Activated naive CD8-positive, alpha-beta T cell treated with anti-CD3 and anti-CD28 coated beads for 36 hours (primary cell): ENCODE measurements at places on chromosomes 4 and X.

DNA sequence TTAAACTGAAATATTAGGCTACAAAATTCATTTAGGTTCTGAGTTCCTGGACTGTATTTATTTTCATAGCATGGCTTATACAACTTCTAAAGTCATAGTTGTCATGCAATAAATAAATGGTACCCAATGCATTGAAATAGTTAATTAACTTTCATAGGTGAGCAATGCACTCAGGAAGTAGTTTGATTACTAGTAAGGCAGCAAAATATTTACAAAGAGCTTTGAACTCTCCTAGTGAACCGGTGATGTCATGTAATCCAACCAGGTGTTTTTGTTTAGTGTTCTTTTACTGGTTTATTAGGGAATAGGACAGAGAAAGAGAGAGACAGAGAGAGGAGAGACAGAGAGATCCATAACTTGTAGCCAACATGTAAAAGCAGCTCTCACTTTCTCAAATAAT is 228.6 kb upstream of the CTSO start:
- H3K27ac ChIP-seq, result no peak overlapping the region
- no peak for DNase-seq
- no peaks in the 10 kb centered on the region for H3K36me3 ChIP-seq
- no peaks in the 10 kb centered on the region for H3K4me1 ChIP-seq
- H3K27me3 ChIP-seq, result no peaks in the 10 kb centered on the region
- H3K4me3 ChIP-seq, result no peak overlapping the region

- no peaks in the 10 kb centered on the region for H3K36me3 ChIP-seq
- no peak overlapping the region for H3K27ac ChIP-seq
- peaks cover 39% of the 10 kb centered on the region for H3K27me3 ChIP-seq
- no peak overlapping the region for H3K4me3 ChIP-seq
These were observed 101.6 kb downstream of the FBXO8 start for GRCh38 chr4:174181827-174182226.

- H3K4me3 ChIP-seq, result no peak within 1 kb of the TSS
- H3K4me1 ChIP-seq, result no peaks in the 10 kb centered on the region
- H3K36me3 ChIP-seq, result no peaks in the 10 kb centered on the region
- no peak for DNase-seq
- peaks cover 15% of the 10 kb centered on the region for H3K27me3 ChIP-seq
These were observed at the start of gene PABPC5 for GRCh38 chrX:91434351-91435168. TSS of gene PABPC5 (plus strand) at chrX:91434839. CDS start at chrX:91435578, 739 bp downstream.

DNA sequence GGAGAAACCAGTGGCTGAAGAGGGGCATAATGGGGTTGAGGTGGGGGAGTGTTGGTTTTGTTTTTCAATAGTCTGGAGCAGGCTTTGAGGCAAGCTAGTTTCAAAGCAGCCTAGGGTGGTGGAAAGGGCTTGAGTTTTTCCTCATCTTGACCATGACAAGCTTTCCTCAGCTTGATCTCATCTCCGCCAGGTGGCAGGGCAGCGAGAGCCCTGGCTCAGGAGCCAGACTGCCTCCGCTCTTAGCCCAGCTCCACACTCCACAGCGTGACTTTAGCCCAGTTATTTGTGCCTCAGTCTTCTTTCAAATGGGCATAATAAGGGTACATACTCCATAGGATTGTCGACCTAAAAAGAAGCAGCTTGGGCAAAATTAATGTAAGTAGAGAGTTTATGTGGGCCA is 29.9 kb upstream of the SOWAHD start:
- no peaks in the 10 kb centered on the region for H3K27me3 ChIP-seq
- no peak overlapping the region for H3K4me3 ChIP-seq
- peaks cover 5% of the 10 kb centered on the region for H3K4me1 ChIP-seq
- no peaks in the 10 kb centered on the region for H3K36me3 ChIP-seq
- H3K27ac ChIP-seq, result no peak overlapping the region

GRCh38 chr4:142350871-142351270 is 495.2 kb downstream of the INPP4B start:
- peak overlapping the region; percentile 85 for H3K27ac ChIP-seq
- no peak for DNase-seq
- no peak overlapping the region for H3K4me3 ChIP-seq
- no peaks in the 10 kb centered on the region for H3K27me3 ChIP-seq
- peaks cover 93% of the 10 kb centered on the region for H3K4me1 ChIP-seq
- peaks cover 35% of the 10 kb centered on the region for H3K36me3 ChIP-seq

DNA sequence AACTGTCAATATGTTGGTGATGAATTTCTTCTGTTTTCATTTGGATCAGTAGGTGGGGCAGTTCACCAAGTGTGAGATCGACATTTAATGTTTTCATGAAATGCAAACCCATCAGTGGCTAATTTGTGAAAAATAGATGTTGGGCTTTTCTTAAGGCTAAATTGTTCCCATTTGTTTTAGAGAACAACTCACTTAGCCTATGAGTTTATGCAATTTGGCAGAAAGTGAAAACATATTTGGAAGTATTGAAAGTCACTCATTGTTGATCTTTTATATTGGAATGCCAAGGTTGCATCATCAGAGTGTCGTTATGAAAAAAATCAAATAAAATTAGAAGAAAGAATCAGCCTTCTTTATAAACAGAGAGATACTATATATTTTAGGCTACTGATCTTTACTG is 132.4 kb downstream of the RPA4 start:
- H3K27me3 ChIP-seq, result no peaks in the 10 kb centered on the region
- no peak for DNase-seq
- H3K4me1 ChIP-seq, result no peaks in the 10 kb centered on the region
- no peak overlapping the region for H3K4me3 ChIP-seq
- no peaks in the 10 kb centered on the region for H3K36me3 ChIP-seq
- H3K27ac ChIP-seq, result no peak overlapping the region

GRCh38 chr4:119139311-119139710 is 3.7 kb downstream of the MYOZ2 start:
- H3K36me3 ChIP-seq, result no peaks in the 10 kb centered on the region
- H3K4me1 ChIP-seq, result peaks cover 25% of the 10 kb centered on the region
- peak overlapping the region; percentile 70 for H3K27ac ChIP-seq
- no peaks in the 10 kb centered on the region for H3K27me3 ChIP-seq
- no peak for DNase-seq
- no peak overlapping the region for H3K4me3 ChIP-seq

DNA sequence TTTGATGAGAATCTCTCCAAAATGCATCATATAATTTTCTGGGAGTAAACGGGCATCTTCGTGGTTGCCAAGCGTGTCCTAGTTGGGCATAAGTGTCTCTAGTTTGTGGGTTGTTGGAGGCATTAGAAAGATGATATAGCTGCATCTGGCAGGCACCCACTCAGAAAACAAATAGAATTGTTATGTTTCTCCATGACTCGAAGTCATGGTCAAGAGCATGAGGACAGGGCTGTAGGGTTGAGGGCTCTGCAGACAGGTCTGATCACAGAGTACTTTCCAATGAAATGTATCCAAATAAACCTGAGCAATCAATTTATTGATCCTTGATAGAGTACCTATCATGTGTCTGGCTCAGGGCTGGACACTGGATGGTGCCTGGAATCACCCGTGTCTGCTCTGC is 82.7 kb downstream of the SORCS2 start:
- no peaks in the 10 kb centered on the region for H3K36me3 ChIP-seq
- H3K4me1 ChIP-seq, result no peaks in the 10 kb centered on the region
- peaks cover 3% of the 10 kb centered on the region for H3K27me3 ChIP-seq
- H3K27ac ChIP-seq, result no peak overlapping the region
- H3K4me3 ChIP-seq, result no peak overlapping the region

DNA sequence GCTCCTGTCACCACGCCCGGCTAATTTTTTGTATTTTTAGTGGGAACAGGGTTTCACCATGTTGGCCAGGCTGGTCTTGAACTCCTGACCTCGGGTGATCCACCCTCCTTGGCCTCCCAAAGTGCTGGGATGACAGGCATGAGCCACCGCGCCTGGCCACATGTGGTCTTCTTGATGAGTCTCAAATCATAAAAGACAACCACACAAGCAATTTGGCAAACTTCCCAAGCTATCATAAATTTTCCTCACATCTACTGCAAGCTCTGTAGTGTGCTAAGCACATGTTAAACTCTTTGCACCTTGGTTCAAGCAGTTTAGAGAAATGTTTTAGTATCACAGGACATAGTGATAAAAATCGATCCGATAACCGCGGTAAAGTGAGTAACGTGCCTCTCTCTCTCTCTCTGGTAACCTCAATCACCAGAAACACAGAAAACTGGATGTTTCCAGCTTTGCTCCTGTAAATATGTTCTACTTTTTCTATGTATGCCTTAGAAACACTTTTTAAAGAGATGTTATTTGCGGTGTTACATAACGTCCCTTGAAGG is 256.8 kb downstream of the DHRSX start:
- H3K27me3 ChIP-seq, result no peaks in the 10 kb centered on the region
- no peak overlapping the region for H3K4me3 ChIP-seq
- H3K27ac ChIP-seq, result no peak overlapping the region

- H3K27me3 ChIP-seq, result peaks cover 3% of the 10 kb centered on the region
- no peak overlapping the region for H3K4me3 ChIP-seq
- no peak overlapping the region for H3K27ac ChIP-seq
- H3K36me3 ChIP-seq, result no peaks in the 10 kb centered on the region
- no peaks in the 10 kb centered on the region for H3K4me1 ChIP-seq
- no peak for DNase-seq
These were observed 20.7 kb downstream of the ARHGAP24 start for GRCh38 chr4:85495621-85496020.

- H3K27me3 ChIP-seq, result no peaks in the 10 kb centered on the region
- no peak for DNase-seq
- no peak overlapping the region for H3K4me3 ChIP-seq
- no peak overlapping the region for H3K27ac ChIP-seq
- H3K36me3 ChIP-seq, result peaks cover 8% of the 10 kb centered on the region
These were observed 49.0 kb downstream of the CD99L2 start for GRCh38 chrX:150849486-150849885.

- H3K36me3 ChIP-seq, result peaks cover 84% of the 10 kb centered on the region
- H3K27me3 ChIP-seq, result peaks cover 3% of the 10 kb centered on the region
- H3K4me3 ChIP-seq, result peak overlapping the region; percentile 93
- H3K4me1 ChIP-seq, result peaks cover 67% of the 10 kb centered on the region
These were observed 7.9 kb downstream of the RHOH start for GRCh38 chr4:40204507-40205258.

GRCh38 chrX:40268188-40268520 is 170.4 kb upstream of the BCOR start:
- no peak overlapping the region for H3K4me3 ChIP-seq
- DNase-seq, result no peak
- H3K4me1 ChIP-seq, result peaks cover 2% of the 10 kb centered on the region
- H3K27ac ChIP-seq, result no peak overlapping the region
- H3K27me3 ChIP-seq, result no peaks in the 10 kb centered on the region

DNA sequence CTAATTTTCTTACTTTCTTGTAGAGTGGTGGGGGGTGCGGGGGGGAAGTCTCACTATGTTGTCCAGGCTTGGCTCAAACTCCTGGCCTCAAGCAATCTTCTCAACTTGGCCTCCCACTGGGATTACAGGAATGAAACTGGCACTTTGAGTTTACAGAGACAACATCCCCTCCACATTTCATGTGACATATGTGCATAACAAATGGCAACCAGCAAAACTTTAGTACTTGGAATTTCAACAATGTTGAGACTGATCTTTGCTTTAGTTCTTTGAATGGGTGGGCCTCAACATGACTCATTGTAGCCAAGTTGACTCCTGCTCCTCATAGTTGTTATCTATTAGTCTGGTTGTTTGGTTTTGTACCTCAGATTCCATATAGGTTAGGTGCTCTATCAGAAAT is 11.4 kb upstream of the FMR1 start:
- H3K4me3 ChIP-seq, result no peak overlapping the region
- no peak overlapping the region for H3K27ac ChIP-seq
- peaks cover 3% of the 10 kb centered on the region for H3K4me1 ChIP-seq

GRCh38 chrX:80335062-80335830 is 85.0 kb upstream of the TENT5D start:
- H3K36me3 ChIP-seq, result no peaks in the 10 kb centered on the region
- no peak overlapping the region for H3K27ac ChIP-seq
- DNase-seq, result peak; percentile 8
- no peak overlapping the region for H3K4me3 ChIP-seq

DNA sequence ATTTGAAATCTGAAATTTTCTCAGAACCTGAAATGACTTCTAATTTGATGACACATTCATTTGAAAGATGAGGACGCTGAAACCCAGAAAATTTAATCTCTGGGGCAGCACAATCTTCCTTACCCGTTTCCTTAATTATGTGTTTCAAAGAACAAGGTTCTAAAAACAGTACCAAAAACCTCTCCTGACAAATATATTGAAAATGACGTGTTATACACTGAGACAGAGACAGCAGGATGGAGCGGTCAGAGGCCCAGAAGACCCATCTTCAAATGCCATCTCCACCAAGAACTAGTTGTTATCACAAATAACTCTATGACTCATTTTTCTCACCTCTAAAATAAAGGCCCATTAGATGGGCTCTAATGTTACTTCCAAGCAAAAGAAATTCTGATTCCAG is 177.3 kb downstream of the NSUN7 start:
- H3K4me3 ChIP-seq, result no peak overlapping the region
- peaks cover 27% of the 10 kb centered on the region for H3K27me3 ChIP-seq
- peaks cover 5% of the 10 kb centered on the region for H3K36me3 ChIP-seq
- no peak for DNase-seq
- peaks cover 9% of the 10 kb centered on the region for H3K4me1 ChIP-seq

- H3K4me3 ChIP-seq, result peak overlapping the region; percentile 34
- peaks cover 29% of the 10 kb centered on the region for H3K36me3 ChIP-seq
- DNase-seq, result no peak
- peaks cover 49% of the 10 kb centered on the region for H3K4me1 ChIP-seq
- H3K27ac ChIP-seq, result peak overlapping the region; percentile 66
- H3K27me3 ChIP-seq, result no peaks in the 10 kb centered on the region
These were observed 5.5 kb downstream of the USP9X start for GRCh38 chrX:41090568-41091238.

GRCh38 chr4:6953751-6954380 is 44.2 kb downstream of the TBC1D14 start:
- no peak overlapping the region for H3K4me3 ChIP-seq
- H3K27me3 ChIP-seq, result no peaks in the 10 kb centered on the region
- H3K4me1 ChIP-seq, result peaks cover 43% of the 10 kb centered on the region
- DNase-seq, result no peak
